ENCODE measurements at places on chromosomes 1 and 21.
A peak's percentile ranks its signal among the peaks of the same experiment; 100 is the strongest.

DNA sequence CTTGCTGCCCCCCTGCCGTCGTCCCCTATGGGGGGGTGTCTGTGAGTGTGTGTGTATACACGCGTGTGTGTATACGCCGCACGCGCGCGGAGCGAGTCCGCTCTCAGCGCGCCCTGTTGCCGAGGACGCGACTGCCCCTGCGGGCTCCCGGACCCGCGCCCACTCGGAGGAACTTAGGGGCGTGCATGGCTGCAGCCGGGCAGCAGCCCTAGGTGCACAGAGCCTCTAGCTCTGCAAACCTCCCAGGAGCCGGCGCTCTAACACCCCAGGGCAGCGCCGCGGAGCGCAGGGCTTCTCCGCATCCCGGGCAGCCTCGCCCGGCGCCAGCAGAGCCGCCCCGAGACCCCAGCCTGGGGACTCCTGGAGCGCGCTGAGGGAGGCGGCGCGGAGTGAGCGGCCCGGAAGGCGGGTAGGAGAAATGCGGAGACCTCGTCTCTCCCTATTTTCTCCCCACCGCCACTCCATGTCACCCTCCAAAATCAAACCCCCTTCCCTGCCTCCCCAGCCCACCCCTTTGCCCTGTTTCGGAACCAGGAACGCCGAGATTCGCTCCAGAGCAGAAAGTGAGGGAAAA is 574 bp downstream of the ITPKB start:
- DNase-seq = no peak

DNA sequence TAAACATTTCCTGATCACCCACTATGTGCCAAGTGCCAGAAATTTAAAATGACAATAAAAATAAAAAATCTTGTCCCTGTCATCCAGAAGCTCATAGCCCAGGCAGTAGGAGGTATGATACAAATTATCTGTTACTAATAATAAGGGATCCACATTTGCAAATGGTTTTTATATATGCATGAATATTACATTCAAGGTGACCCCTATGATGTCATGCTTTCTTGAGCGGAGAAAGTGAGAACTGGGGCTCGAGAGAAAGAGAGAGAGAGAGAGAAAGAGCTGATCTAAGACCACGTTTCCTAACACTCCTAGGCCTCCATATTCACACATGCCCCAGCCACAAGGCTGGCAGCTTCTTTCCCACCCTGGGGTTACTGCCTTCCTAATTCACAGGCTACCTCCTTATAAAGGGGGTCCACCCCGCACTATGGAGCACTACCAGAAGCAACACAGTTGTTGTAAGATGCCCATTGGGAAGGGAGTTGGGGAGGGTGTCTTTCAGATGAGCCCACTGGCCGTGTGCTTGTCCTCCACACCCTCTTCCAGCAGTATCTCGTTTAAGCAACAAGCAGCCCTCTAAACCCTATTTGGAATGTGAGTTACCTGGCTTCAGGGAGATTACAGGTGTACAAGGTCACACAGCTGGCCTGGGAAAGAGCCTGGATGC is 28.8 kb upstream of the LRRN2 start:
- no peak for DNase-seq

DNA sequence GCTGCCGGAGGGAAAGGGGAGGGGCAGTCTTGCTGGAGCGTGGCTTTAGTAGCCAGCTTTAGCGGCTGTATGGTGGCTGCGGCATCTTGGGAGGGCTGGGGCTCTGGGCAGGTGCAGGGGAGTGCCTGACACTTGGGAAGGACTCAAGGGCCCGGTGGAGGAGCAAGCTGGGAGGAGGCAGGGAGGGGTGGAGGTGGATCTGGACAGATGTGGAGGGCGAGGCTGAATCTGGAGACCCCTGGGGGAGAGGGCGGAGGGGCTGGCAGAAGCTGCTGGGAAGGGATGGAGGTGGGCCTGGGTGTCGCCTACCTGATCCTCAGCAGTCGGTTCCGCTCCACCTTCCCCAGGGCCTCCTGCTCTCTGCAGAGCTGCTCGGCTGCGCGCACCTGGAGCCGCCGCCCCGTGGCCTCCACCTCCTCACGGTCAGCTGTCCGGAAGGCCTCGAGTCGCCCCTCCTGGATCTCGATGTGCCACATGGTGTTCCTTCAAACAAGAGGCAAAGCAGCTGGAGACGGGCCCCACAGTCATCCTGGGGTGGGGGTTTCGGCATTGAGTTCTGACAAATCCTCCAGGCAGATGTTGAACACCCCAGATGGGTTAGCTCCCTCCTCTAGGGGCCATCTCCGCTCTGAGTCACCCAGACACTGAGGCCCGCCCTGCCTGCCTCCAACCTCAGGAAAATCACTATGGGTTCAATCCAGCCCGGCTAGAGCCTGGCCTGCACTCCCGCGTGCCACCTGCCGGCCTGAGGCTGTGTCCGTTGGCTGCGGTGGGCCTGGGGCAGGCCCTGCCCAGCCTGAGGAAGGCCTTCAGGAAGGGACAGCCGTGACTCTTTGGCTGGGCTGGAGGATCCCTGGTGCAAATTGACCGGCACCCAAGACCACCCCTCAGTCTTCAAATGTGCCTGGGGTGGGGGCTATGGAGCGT is 29.6 kb downstream of the CFAP74 start:
- DNase-seq = no peak

DNA sequence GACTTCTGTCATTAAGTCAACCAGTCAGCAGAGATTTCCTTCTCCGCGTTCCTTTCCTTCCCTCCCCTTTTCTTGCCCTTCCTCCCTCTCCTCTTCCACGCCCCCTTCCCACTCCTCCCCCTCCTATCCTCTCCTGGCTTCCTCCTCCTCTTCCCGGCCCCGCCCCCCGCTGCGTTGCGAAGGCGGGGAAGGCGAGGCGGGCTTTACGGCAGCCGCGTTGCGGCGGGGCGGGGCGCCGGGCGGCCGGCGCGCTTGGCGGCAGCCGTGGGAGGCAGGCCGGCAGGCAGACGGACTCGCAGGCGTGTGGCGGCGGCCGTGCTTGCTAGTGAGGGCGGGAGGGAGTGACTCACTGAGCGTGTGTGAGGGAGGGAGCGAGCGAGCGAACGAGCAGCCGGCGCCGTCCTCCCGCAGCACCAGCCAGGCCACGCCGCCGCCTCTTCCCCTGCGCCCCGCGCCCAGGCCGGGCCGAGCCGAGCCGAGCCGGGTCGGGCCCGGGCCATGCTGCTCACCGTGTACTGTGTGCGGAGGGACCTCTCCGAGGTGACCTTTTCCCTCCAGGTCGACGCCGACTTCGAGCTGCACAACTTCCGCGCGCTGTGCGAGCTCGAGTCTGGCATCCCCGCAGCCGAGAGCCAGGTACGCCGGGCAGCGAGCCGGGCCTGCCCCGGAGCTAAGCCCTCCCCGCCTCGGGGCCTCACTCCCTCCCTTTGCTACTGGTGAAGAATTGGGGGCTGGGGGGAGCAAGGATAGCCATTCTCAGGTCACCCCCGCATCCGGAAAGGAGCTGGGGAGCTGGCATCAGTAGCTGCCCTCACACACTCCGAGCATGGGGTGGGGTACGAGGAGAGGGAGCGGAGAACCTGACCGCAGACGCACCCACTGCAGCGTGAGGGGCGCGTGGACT is at the start of gene DDI2:
TSS of gene DDI2 (plus strand) at position 286 of the 904 bp plus-strand sequence. CDS start at position 499, 213 bp downstream.
- DNase-seq = peak; percentile 80

GRCh38 chr1:22584001-22584562 is 20.8 kb downstream of the EPHA8 start:
- no peak for DNase-seq

DNA sequence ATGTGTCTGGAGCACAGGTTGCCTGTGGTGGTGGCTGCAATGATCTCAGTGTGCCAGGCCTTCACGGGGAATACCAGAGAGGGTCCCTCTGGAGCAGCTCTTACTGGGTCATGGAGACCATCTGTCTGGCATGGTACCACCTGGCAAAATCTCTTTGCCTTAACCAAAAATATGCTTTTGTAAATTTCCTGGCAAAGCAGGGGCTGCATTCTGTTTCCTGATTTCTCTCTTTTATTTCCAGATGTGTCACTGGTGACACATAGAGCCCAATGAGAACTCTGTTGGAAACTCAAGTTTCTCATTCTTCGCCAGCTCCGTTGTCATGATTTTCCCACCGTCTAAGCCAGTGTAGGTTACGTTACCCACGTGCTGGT is 136.5 kb downstream of the FGGY start:
- no peak for DNase-seq

GRCh38 chr1:70427976-70428375 is 16.9 kb downstream of the CTH start:
- no peak for DNase-seq

DNA sequence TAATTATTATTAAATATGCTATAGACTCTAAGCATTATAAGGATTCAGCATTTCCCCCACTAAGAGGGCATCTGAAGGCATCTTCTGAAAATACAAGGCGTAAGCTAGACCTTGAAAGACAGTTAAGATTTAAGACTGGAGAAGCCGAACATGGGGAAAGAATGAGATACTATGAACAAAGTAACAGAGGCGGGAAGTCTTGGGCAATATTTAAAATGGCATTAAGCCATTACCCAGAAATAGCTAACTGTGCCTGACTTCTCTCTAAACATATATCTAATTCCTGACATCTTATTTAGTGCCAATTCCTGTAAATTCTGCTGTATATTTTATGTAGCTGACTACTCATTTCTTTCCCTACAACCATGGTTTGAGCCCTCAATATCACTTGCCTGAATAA is 20.9 kb downstream of the DPH5 start:
- no peak for DNase-seq

- DNase-seq = no peak
Observed at GRCh38 chr21:41398831-41399230, 27.2 kb upstream of the MX1 start.

- no peak for DNase-seq
Observed at GRCh38 chr1:38800720-38801671, 58.6 kb downstream of the RRAGC start.

- DNase-seq = no peak
Observed at GRCh38 chr1:20322081-20322824, 31.6 kb downstream of the VWA5B1 start.

- peak; percentile 72 for DNase-seq
Observed at GRCh38 chr1:243850202-243850451, at the start of gene AKT3. TSS of gene AKT3 (minus strand) at chr1:243850243. CDS start at chr1:243843170, 7,073 bp downstream.

DNA sequence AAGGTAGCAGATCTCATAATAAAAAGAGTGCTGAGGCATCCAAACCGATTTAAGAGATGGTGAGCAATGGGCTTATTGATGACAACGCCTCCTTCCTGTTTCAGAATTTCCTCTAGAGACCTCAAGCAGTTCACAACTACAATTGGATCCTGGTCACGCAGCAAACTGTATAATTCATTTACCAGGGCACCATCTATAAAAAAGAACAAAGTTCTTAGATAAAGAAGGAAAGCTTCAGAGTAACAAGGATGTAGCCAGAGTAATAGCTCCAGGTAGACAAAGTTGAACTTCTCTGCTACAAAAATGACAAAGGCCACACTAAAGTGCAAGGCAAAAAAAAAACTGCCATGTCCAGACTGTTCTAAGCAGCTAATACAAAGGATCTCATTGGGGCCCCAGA is 3.4 kb downstream of the AP4B1 start:
- DNase-seq = no peak

- no peak for DNase-seq
Observed at GRCh38 chr1:165542015-165542631, 1.7 kb upstream of the LRRC52 start.

DNA sequence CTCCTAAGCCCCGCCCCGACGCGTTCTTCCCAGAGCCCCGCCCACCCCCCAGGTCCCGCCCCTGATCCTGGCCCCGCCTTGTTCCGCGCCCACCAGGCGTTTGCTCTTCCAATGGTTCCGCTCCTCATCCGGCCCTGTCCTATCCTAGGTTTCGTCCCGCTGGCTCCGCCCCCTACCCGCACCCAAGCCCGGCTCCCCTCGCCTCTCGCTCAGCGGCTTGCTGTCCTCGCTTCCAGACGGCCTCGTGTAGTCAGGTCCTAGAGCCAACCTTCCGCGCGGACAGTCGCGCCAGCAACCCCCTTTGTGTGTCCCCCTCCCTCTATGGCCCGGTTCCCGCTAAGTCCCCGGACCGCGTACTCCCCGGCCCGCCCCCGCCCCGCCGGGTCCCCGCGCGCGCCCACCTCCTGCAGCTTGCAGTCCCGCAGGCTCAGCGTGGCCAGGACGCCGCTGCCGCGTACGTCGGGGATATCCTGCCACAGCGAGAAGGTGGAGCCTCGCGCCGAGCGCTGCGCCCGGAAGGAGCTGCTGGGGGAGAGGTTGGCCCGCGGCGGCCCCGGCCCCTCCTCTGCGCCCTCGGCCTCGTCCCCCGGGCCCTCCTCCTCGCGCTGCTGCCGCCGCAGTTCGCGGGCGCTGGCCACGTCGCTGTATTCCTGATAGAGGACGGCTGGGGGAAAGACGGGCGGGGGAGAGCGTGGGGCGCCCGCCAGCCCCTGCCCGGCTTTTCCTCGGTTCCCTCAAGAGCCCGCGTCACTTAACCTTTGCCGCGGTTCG is 5.7 kb downstream of the ARHGEF19 start:
- DNase-seq = peak; percentile 90

DNA sequence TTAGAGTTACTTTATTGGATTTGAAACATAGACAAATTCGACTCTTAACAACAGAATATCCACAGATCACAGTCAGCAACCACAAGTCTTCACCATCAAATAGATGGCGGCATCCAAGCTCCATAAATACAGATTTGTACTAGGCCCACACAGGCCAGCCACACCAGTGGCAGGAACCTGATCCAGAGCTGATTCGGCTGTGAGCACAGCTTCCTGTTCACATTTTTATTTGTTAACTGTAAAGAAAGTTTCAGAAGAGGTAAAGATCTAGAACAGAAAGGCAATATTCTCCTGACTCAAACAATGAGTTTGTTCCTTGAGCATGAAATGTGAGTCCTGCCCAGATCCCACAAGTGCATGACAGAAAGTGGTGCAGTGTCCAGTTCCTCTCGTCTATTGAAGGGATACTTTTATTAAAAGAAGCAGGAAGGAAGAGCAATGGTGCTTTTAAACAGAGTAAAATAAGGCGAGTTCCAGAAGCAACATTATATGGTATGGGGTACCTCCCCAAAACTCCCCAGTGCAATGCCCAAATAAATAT is 205.8 kb downstream of the SLC45A1 start:
- DNase-seq = no peak

DNA sequence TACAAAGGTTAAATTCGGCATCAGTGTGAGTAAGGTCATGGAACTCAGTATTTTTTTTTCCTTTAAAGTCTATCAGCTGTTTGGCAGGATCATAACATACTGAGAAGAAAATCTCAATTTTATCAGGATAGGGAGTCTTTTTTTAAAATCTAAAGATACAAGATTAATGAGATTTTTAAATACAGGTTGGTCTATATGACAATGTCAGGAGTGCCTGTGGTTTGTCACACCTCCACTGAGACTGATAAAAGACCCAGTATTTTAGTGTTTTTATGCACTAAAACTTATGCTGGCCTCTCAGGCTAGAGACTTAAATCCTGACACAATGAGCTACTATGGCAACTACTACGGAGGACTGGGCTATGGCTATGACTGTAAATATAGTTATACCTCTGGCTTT is at the start of gene KRTAP20-3:
TSS of gene KRTAP20-3 (plus strand) at position 301 of the 400 bp plus-strand sequence.
- no peak for DNase-seq

- DNase-seq = no peak
Observed at GRCh38 chr1:186499571-186499970, 38.7 kb upstream of the PDC start.

DNA sequence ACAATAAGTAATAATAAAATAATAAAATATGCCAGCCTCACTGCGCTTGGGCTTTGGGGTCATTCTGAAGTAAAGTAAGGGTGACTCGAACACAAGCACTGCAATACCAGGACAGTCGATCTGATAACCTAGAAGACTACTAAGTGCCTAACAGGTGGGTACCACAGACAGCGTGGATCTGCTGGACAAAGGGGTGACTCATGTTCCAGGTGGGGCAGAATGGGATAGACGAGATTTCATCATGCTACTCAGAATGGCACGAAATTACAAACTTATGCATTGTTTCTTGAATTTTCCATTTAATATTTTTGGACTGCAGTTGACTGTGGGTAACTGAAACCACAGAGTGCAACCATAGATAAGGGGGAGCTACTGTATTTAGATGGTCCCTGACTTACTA is 221.1 kb upstream of the GREM2 start:
- no peak for DNase-seq

GRCh38 chr1:106603616-106604015 is 452.9 kb upstream of the PRMT6 start:
- no peak for DNase-seq
